ENCODE measurements at places on chromosomes 5 and 9.

- DNase-seq, result peak; percentile 74
These were observed 36.7 kb downstream of the CDK7 start for GRCh38 chr5:69271376-69271775.

DNA sequence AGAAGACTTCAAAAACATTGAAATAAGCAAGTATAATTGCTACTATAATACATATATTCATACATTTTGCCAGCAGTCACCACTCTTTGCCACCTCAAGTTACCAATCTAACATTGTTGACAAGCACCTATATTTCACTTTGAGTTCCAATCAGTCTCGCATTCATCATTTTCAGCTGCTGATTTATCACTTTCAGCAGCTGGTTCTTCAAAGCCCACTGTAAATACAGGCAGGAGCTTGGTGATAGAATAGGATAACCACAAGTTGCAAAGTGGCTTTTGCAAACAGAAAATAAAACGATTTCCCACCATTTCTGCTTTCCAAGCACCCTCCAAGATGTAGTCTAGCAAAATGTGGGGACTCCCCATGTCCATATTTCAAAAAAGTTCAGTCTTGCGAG is 114.2 kb upstream of the ITGA1 start:
- no peak for DNase-seq

GRCh38 chr5:116299746-116300640 is 215.2 kb downstream of the COMMD10 start:
- DNase-seq, result peak; percentile 26

- DNase-seq, result no peak
These were observed 268.7 kb downstream of the RAB3C start for GRCh38 chr5:58851571-58851970.

Measured in fibroblast of pulmonary artery (primary cell).